Activated gamma-delta T cell treated with Interleukin-2 at 50 U/mL for 16 hours (primary cell): ENCODE measurements at places on chromosomes 4 and X.

- no peak for DNase-seq
These were observed 113.8 kb upstream of the GABRA2 start for GRCh38 chr4:46503739-46504138.

DNA sequence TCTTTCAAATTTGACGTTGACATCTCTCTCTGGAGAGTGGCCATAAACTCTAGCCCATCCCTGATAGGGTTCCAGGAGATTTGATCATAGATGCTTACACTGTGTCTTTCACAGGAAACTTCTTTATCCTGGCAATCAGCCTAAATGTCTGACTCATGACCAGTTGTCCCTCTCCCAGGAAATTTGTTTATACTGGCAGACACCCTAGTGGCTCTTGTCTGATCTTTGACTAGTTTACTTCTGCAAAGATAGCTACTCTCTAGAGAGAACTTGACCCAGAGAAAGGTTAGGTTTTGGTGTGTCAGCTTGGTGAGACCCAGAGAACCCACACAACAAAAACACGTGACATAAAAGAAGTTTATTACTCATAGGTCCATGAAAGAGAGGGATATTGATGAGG, 509.8 kb downstream of the CENPC start:
- DNase-seq = no peak

- DNase-seq = no peak
These were observed 547.9 kb upstream of the GALNTL6 start for GRCh38 chr4:171265190-171265818.

DNA sequence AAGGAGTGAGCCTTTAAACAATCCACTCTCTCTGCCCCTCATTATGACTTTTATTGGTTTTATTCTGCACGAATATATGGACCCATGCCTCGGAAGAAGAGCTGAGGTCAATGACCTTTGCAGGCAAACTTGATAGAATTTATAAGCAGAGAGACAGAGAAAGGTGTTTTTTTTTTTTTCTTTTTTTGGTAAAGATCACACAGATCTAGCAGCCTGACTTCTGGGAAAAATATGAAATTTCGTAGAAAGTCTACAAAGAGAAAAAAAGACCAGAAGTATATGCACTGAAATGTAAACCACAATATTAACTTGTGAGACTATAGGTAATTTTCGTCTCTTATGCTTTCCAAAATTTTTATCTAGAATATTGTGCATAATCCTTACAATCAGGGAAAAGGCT, 61.6 kb downstream of the LEF1 start:
- no peak for DNase-seq

- DNase-seq = no peak
These were observed 93.9 kb downstream of the NSUN7 start for GRCh38 chr4:40843696-40844095.

- no peak for DNase-seq
These were observed 54.6 kb upstream of the RAPGEF2 start for GRCh38 chr4:159048166-159048886.

GRCh38 chr4:122117743-122118142, 34.4 kb upstream of the BLTP1 start:
- DNase-seq = peak; percentile 8

DNA sequence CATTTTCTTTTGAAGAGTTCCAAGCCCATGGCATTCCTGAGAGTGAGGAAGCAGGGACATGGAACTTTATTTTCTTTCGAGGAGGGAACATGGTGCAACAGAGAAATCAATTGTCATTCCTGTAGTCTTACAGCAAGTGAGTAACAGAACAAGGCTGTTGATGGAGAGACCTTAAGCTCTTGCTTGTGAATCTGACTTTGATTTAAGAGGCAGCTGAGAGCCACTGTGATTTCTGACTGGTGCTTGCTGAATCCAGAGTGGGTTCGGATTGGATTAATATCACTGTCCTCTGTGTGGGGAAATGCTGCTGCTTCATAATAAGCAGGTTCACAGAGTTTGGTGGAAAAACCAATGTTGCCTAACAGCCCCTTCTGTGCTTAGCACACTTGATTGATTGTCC, 4.7 kb upstream of the ATP1B4 start:
- no peak for DNase-seq

GRCh38 chrX:70432936-70433847, 10.1 kb downstream of the GDPD2 start:
- DNase-seq = no peak

DNA sequence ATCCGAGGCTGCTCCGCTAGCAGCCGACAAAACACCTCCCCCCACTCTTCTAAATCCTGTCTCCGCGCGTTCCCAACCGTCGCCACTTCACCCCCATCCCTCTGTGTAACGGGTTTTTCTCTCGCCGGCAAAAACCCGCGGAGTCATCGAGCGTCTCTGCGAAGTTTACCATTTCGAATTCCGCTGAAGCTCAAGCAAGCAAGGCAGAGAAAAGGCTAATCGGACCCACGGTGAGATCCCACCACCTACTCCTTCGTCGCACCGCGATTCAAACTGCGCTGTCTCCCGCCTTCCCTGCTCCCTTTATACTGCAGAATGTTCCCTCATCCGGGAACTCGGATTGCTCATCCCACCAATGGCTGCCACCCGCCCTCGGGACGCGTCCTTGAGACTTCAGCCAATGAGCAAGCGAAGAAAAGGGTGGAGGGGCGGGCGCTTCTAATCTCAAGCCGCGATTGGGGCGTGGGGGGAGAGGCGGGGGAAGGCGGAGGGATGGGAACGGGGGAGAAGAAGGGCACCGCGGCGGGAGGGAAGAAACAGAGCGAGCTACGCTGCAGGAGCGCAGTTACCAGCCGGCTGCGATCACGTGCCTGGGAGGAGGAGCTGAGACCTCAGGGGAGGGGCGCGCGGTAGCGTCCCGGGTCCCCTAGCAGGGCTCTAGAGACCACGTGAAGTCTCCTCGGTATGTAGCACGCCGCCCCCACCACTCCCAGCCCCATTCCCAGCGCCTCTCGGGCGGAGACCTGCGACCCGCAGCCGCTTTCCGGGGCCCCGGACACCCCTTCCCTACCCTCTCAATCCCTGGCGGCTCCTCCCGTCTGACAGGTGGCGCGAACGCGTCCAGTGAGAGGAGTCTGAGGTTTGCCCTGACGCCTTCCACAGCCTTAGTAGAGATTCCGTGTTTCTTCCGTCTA, at the start of gene H2AZ1:
TSS of gene H2AZ1 (minus strand) at position 277 of the 914 bp plus-strand sequence. CDS start at position 172, 105 bp downstream.
- peak; percentile 97 for DNase-seq

DNA sequence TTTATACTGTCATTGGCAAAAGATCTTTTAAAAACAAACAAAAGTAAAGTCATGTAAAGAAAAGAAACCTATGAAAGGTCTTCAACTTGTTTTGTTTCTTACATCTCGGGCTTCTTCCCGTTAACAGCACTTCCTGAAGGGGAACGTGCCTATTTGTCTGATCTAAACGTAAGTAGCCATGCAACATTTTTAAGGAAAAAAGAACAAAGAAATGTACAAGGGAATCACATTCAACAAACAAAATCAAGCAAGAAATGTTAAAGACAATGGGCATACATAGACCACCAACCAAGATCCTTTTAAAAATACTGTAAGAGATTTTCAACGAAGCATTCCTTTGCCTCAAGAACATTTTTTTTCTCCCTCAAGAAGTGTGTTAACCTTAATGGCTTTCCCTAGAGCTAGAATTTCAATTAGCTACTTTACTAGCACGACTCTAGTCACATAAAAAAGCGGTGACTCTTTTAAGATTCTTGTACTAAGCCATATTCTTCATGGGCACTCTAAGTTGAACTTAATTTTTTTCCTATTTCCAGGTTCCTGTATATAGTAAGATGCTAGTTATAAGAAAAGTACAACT, 112.0 kb upstream of the TTC29 start:
- DNase-seq = no peak

- no peak for DNase-seq
These were observed 201.3 kb downstream of the PTTG2 start for GRCh38 chr4:38161208-38162113.

- no peak for DNase-seq
These were observed 22.6 kb downstream of the SLC25A4 start for GRCh38 chr4:185165605-185166063.

DNA sequence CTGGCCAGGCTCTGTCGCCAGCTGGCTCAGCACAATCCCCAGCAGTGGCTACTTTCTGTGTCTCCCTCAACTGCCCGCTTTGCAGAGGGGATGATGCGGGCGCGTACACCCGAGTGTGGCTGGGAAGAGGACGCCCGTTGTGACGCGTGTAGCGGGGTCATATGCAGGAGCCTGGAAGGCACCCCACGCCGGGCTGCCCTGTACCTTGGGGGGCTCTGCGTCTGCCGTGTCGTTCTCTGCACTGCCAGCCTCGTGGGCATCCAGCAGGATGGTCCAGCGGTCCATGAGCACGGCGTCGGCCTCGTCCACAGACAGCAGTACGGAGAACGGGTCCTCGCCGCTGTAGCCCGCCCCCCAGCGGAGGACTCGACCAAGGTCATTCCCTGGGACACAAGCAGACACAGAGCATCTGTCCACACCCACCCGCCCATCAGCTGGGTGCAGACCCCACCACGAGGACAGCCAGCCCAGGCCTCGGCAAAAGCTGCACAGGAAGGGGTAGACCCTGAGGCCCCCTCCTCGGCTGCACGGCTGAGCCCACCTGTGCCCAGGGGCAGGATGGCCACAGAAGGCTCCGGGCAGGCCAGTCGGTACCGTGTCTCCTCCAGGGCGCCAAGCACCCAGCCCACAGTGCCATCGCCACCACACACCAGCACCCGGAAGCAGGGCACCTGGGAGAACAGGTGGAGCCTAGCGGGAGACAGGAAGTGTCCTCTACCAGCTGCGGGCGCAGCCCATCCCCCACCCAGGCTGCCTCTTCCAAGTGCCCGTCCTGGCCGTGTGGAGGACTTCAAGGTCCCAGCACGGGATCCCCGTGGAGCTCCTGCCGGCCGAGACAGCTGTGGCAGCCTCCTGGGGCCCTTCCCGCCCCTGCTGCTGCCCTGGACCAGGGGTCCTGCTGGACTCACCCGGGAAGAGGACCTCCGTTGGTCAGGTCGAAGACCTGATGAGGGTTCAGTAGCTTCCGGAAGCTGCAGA, 10.8 kb downstream of the DGKQ start:
- no peak for DNase-seq

GRCh38 chrX:142884881-142885280, 140.8 kb upstream of the SPANXN4 start:
- DNase-seq = no peak

- DNase-seq = no peak
These were observed 15.8 kb upstream of the CLTRN start for GRCh38 chrX:15680401-15680800.

GRCh38 chr4:164783976-164784375, 30.0 kb downstream of the SMIM31 start:
- DNase-seq = no peak

DNA sequence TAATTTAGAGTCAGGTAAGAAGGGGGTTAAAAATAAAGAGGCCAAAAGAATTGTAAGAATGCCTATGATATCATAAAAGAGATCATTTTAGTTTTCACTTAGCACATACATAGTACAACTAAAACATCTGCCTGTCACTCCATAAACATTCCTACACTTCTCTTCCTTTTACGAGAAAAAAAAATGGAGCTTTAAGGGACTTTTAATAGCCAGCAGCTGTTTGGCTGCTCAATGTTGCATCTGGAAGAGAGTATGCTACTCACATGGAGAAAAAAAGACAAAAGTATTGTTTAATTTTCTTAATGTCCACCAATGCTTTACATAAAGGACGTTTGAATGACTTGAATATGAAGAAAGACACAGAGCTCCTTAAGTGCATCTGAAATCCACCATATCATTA, 48.7 kb upstream of the TNIP3 start:
- no peak for DNase-seq

DNA sequence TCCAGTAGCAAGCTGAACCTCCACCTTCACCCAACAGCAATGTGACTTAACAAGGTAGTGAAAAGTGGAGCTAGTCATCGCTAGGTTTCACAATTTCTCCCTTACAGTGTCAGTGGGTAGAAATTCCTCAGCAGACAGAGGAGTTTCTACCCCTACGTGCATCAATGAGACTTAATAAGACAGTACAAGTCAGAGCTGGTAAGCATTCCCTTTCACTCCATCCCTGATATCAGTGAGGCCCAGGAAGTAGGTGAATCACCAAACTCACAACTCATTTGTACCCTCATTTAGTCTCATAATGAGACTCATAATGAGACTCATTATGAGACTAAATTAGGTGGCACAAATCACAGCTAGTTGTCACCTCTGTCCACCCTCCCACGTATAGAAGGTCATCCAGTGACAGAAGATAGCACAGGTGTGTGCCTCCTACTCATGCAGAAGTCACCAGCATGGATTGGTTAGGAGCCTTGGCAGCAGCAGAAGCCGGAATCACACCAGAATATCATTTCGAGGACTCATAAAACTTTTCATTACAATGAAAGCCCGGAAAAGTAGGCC, 50.8 kb upstream of the NUDT10 start:
- no peak for DNase-seq

DNA sequence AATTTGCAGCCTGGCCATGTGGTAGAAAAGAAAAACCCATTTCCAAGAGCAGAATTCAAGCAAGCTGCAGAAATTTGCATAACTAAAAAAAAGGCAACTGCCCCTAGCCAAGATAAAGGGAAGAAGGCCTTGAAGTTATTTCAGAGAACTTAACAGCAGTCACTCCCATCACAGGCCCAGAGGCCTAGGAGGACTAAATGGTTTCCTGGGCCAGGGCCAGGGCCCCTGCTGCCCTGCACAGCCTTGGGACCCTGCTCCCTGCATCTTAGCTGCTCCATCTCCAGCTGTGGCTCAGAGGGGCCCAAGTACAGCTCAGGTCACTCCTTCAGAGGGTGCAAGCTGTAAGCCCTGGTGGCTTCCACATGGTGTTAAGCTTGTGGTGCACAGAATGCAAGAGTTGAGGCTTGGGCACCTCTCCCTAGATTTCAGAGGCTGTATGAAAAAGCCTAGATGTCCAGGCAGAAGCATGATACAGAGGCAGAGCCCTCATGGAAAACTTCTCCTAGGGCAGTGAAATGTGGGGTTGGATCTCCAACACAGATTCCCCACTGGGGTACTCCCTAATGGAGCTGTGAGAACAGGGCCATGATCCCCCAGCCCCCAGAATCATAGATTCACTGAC, 6.7 kb upstream of the MID2 start:
- no peak for DNase-seq

GRCh38 chr4:54094451-54094850, 5.5 kb upstream of the GSX2 start:
- DNase-seq = no peak

DNA sequence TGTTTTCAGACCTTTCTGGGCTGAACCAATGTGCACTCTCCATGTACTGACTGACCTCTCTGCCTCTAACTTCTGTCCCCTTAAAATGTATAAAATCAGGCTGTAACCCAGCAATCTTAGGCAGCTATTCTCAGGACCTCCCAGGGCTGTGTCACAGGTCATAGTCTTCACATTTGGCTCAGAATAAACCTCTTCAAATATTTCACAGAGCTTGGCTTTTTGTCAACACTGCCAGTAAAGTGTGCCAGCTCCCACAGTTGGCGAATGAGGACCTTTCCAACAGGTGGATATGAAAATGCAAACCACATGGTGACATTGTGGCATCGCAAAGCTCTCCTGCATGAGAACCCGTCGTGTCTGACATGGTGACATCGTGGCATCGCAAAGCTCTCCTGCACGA, 76.4 kb downstream of the ACOX3 start:
- no peak for DNase-seq

DNA sequence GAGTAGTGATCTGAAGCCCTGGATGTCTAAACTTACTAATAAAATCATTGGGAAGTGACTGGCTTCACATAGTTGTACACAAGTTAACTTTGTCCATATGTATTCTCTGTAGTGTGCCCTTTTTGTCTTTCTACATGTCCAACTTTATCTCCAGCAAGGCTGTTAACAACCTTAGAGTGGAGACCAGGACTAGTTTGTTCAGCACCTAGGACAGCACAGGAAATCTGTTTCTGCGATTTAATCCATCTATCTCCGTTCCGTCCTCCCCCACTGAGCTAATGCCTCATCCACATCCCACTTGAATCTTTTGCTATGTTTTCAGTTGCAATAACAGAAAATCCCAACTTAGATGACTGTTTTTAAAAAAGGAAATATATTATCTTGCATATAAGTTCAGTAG, 3.4 kb upstream of the ARR3 start:
- no peak for DNase-seq
